C1 segment of cervical spinal cord (tissue), 14 donors: ENCODE measurements at places on chromosomes 16 and 17.

- no peak for DNase-seq
These were observed 282.5 kb upstream of the FOXF1 start for GRCh38 chr16:86227801-86228200.

- DNase-seq: no peak
These were observed 11.9 kb downstream of the CEP20 start for GRCh38 chr16:15876503-15876902.

DNA sequence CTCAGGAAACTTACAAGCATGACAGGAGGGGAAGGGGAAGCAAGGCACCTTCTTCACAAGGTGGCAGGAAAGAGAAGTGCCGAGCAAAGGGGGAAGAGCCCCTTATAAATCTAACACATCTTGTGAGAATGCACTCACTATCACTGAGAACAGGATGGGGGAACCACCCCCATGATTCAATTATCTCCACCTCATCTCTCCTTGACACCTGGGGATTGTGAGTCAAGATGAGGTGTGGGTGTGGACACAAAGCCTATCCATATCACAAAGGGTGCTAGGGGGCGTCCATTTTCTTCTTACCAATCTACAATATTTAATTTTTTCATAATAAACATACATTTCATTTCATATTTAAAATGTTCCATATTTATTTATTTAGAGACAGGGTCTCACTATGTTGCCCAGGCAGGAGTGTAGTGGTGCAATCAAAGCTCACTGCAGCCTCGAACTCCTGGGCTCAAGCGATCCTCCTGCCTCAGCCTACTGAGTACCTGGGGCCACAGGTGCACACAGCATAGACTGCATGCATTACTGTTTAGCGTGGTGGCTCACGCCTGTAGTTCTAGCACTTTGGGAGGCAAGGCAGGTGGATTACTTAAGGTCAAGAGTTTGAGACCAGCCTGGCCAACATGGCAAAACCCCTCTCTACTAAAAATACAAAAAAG lies 26.5 kb upstream of the FAAP100 start:
- DNase-seq: no peak

- DNase-seq: no peak
These were observed 402.9 kb downstream of the XYLT1 start for GRCh38 chr16:17067882-17068281.

DNA sequence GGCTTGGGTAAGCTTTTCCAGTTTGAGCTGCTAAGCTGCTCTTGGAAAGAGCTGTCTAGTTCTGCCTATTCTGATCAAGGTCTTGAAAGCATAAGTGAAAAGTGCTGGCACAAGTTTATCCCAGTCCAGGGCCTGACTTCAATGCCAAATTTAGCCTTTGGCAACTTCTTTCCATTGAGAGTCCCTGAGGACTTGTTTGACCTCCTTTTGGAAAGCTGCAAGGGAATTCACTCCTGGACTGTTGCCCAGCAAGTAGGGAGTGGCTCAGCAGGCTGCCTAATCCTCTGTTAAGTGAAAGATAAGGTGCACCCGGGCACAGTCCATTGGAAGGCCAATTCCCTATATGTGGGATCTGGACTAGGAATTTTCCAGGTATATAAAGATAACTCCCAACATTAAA lies 16.0 kb upstream of the TANC2 start:
- no peak for DNase-seq

DNA sequence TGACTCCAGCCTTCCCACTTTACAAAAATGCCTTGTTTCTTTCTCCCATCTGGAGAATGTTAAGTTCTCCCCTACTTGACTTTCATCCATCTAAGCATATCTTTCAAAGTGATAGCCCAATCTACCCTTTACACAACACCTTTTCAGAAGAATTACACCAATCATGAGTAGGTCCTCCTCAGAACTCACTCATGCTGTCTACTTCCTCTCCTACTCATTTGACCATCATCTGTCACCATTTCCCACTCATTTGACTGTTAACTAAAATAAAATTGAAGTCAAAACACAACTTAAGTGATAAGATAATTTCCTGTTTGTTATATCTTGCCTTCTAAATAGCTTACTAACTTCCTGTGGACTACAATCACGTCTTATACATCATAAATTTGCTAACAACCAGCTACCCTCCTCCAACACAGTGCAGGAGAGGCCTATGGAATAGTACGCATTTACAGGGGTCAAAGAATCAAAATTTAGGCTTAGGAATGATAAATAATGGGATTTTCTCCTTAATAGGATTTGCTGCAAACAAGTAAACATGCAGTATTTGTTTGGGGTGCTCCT lies 16.1 kb downstream of the KCNJ16 start:
- no peak for DNase-seq
